ENCODE measurements at places on chromosomes 2 and 18.
A peak's percentile ranks its signal among the peaks of the same experiment; 100 is the strongest.

DNA sequence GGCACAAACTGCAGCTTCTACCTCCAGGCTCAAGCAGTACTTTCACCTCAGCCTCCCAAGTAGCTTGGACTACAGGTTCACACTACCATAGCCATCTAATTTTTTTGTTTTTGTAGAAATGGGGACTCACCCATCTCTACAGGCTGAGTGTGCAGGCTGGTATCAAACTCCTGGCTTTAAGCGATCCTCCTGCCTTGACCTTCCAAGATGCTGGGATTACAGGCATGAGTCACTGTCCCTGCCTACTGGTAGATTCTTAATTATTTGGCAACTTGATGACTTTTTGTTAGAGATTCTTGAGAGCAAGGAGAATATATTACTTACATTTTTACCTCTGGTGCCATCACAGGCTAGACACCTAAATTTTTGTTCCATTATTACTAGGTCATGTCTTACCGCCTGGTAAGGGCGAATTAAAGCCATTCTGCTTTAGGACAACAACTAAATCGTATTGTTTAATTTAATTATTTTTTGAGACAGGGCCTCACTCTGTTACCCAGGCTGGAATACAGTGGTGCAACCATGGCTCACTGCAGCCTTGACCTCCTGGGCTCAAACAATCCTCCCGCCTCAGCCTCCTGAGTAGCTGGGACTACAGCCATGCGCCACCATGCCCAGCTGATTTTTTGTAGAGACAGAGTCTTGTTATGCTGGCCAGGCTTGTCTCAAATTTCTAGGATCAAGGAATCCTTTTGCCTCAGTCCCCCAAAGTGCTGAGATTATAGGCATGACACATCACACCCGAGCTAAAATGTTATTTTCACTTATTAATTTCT is 15.7 kb downstream of the DYNC1I2 start:
- peak; percentile 73 for DNase-seq

DNA sequence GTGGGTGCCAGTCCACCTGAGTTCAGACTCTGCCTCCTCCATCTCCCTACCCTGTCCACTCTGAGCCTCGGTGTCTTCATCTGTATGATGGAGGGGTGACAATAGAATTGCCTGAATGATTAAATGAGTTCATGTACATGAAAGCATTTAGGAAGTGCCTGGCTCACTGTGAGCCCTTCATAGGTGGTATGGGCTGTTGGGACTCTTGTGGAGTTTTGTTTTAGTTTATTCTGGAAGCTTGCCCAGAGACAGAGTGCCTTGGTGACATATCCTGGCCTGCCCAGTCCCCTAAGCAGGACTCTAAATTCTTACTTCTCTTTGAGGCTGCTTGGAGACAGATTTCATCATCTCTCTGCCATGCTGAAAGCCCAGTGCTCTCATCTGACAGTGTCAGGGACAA is 24.5 kb upstream of the GIGYF2 start:
- DNase-seq = no peak

- no peak for DNase-seq
These were observed 74.9 kb upstream of the GPR45 start for GRCh38 chr2:105166688-105167087.

DNA sequence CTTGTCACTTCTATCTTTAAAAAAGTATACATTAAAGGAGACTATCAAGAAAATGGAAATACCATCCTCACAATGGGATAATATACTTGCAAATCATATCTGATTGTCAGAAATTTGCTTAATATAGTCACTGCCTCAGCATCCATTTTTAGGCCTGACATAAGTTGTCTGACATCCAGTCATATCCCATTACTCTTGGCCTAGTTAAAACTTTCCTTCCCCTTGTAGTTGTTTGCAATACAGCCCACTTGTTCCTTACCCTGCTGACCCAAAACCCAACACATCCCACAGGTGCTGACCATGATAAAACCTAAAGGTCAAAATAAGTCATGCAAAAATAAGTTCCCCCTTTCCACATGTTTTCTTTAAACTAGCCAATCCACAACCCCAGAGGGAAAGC is 3.6 kb upstream of the ARHGEF33 start:
- DNase-seq = no peak

DNA sequence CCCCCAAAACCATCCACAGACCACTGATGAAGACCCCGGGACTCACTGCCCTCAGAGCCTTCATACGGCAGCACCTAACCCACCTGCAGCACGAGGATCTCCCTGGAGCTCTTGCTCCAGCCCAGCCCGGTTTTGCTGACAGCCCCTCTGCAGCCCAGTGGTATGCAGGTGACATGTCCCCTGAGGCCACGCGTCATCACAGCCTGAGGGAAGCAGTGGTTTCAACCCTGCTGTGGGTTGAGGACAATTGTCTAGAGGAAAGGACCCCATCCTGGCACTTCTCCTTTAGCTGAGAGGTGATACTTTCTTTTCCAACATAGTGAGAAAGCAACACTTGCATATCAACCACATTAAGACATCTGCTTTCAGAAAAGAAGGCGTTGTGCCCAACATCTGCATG is 134.0 kb downstream of the SEPTIN10 start:
- DNase-seq = no peak

- DNase-seq = no peak
These were observed 48.7 kb downstream of the TRIP12 start for GRCh38 chr2:229873123-229873581.

DNA sequence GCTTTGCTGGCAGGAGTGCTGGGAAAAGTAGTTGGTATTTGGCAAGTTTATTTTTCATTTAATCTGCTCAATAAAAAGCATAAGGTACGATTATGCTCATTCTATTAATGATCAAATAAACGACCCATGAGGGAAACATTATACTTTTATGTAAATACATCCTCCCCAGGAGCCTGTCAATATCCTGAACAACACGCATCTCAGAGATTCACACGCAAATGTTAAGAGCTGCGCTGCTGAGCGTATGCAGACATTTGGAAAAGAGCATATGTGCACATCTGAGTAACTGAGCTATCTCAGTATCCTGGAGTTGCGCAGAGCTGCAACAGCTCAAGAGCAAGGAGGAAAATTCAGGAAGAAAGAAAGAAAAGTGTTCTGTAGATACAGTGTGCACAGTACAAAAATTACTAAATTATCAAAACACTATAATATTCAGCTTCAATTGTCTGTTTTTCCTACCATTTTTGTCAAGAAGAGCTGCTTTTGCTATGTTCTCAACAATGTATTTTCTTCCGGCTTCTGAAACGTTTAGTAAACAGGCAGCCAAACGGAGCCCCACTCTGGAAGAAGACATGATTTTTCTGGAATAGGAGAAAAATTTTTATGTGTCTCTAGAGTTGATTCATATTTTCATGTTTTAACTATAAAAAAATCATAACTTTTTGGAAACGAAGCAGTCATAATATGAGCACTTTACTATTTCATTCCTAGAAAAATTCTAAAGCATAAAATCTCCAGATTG is 2.4 kb downstream of the FTCDNL1 start:
- no peak for DNase-seq

GRCh38 chr2:5538313-5538712 is 153.9 kb upstream of the SOX11 start:
- no peak for DNase-seq

DNA sequence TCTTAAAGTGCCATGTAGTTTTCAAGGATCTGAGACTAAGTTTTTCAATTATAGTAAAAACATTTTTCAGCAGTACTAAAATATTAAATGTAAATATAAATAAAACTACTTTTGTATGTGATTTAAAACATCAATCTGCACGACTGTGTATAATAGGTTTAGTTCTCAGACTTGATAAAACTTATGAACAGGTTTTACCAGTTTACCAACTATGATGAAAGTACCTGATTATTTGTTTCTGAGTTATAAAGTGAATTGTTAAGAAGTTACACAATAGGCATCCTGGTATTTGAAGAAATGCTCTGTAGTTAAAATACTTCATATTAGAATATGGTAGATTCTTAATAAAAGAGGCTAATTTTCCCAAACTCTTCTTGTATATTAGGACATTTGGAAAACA is 14.8 kb downstream of the RELCH start:
- DNase-seq = no peak

DNA sequence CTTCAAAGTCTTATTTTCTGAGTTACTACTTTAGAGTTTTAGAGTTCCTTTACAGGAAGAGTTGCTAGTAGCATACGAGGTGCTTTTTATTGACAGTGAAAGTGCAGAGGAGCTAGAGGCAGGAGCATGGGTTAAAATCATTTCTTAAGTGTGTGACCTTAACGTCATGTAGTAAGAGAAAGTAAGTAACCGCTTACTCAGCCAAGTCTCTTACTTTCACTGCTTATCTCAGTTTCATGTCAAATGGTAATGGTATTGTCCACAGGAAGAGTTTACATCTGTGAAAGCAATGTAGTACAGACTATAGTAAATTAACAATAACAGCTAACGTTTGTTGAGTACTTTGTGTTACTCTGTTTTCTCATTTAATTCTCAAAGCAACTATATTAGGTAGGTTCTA is 12.6 kb downstream of the NDUFAF7 start:
- DNase-seq = no peak

GRCh38 chr2:215411941-215412743 is 23.7 kb downstream of the FN1 start:
- DNase-seq = no peak

GRCh38 chr2:40606862-40607261 is 155.0 kb upstream of the SLC8A1 start:
- DNase-seq = peak; percentile 38

DNA sequence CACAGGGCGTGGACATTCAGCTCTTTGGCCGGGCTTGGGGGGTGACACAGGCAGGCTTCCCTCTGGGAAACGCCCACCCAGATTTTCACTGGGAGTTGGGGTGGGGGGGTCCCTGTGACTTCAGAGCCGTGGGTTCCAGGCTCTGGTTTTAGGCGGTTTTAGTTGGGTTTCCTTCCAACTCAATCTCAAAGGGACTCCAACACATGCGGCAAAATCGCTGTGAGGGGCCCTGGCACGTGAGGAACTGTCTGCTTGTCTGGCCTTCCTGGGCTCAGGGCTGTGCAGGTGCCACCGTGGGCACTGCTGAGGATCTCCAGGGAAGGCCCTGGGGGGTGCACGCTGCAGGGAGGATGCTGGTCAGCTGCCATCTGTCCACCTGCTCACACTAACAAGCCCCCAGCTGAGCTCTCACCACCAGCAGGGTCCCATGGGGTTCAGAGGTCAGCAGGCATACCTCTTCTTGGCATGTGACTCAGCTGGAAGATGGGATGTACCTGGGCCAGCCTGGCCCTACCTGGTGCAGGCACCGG is 11.7 kb downstream of the HS6ST1 start:
- DNase-seq = no peak

DNA sequence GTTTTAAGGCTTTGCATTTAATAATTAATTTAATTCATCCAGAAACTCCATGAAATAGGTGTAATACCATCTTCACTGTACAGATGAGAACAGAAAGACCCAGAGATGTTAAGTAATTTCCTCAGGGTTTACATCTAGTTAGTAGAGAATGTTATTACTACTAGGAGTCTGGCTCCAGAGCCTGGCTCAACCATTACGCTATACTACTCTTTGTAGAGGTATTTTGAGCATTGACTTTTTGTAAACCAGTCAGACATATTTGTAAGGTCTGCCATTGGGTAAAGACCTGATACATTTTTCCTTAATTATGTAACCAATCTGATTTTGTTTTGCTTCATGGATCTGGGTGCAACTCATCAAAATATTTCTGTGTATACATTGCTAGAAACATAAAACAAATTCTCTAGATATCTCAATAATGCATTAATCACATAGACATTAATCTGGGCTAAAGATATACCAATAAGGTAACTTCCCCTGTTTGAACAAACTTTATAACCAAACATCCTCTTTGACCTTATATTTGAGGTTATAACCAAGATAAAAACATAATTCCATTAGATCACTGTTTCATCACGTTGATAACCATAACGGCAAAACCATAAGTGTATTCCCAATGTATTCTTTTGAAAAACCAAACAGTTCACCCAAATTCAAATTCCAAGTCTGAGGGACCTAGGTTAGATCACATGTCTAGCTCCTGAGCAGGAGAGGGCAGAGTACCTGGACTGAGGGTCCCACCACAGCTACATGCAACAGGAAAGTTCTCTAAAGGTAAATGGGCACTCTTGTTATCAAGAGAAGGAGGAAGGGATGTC is 135.0 kb downstream of the IKZF2 start:
- DNase-seq = no peak

DNA sequence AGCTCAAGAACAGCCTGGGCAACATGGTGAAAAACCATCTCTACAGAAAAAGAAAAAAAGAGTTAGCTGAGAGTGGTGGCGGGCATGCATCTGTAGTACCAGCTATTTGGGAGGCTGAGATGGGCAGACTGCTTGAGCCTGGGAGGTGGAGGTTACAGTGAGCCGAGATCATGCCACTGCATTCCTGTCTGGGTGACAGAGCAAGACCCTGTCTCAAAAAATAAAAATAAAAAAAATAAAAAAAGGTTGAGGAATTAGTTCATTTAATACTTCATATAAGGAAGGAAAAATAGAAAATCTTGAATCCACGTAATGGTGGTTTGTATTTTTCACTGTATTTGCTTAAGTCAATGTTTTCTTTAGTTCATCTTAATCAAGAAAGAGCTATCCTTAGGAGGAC is 241.7 kb downstream of the TGIF1 start:
- no peak for DNase-seq

DNA sequence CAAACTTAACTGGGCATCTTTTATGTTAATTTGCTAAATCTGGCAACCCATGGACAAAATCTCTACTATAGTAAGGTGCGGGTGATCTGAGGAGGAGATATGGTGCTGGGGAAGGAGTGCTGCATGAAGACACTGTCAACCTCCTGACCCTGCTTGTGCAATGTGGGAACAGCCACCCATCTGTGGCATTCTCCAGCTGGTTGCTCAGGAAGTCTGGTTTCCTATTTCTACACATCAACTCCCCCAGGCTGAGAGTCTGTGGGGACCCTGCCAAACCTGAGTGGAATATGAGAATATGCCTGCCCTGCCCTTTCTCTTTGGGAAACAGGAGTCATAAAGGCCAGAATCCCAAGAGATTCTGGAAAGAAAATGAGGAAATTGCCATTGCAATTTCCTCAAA is 60.1 kb upstream of the PAX3 start:
- DNase-seq = peak; percentile 66

- DNase-seq = no peak
These were observed 54.5 kb downstream of the COL6A3 start for GRCh38 chr2:237359518-237359840.

Data from M059J (cell line).